ENCODE measurements at places on chromosomes 7 and 10.
A peak's percentile ranks its signal among the peaks of the same experiment; 100 is the strongest.

GRCh38 chr7:132825222-132825621, 249.0 kb upstream of the PLXNA4 start:
- no peak for DNase-seq

GRCh38 chr7:80895056-80895455, 23.8 kb downstream of the SEMA3C start:
- DNase-seq = no peak

DNA sequence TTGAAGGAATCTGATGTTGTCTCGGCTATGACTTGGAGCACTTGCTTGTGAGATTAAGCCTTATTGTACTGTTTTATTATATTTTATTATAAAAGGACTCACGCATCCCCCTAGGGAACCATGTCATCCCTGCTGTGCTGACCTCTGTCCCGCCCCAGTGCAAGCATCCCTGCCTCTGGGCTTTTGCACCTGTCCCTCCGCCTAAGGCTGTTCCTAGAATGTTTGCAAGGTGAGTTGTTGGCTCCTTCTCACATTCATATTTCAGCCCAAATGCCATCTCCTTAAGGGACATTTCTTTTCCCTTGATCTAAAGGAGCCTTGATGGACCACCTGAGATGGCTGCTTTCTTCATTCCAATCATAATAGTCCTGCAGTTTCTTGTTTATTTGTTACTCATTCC, 236.9 kb upstream of the IGFBP3 start:
- DNase-seq = no peak

- peak; percentile 49 for DNase-seq
Measured at GRCh38 chr10:77921395-77921794, 5.2 kb downstream of the DLG5 start.

DNA sequence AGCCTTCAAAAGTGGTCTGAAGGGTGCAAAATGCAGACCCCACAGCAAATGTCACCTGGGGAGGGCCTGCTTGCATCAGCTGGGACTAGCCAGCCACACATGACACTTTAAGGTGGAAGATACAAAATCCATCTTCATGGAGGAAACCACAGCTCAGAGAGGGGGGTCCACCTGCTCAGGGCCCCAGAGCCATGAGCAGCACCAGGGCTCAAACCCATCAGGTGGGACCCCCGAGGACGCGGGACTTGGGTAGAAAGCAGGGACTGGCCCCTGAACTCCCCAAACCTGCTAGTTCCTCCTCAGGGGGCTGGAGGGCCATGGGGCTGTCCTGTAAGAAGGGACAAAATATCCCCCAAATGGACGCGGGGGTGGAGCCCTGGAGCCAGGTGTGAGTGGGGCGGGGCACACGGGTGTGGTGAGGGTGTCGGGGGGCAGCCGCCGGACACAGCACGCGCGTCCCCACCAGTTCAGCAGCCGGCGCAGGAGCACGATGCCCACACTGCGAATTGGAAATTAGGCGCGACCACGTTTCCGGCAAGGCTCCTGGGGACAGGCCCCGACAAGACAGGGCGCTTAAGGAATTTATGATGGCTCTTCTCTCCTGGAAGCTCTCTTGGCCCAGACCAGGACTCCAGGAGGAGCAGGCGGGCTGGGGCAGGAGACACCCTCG, 8.0 kb downstream of the PDGFA start:
- DNase-seq = no peak

- DNase-seq = no peak
Measured at GRCh38 chr10:26441491-26442214, 3.5 kb downstream of the APBB1IP start.

DNA sequence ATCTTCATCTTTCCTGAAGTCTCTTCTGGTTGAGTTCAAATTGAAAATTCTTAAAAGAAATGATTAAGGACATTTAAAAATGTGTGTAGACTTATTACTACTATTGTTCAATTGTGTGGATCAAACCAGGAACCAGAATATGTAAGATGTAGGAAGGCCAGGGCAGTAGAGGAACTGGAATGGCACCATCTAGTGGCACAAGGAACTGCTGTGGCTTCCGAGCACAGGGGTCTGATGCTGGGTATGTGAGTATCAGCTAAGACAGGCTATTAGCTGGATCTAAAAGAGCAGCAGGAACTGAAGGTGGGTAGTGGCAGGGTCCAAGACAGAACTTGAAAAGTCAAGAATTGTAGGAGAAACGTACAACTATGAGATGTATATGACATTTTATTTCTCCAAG, 247.3 kb downstream of the SEMA3A start:
- no peak for DNase-seq

DNA sequence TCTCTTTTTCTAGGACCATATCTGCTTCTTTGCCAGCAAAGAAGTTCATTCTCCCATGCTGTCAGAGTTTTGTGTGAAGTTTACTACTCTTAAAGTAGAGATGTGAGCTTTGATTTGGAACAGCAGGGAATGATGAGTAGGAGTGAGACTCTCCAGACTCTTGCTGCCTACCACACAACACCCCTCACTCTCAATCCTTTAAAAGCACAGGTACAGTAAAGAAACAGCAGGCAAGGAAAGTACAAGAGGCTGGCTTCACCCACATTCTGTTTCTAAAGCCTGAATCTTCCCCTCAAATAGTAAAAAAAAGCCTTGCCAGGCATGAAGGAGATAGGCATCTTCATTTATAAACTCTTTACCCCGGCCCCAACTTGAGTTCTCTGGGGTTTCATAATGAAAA, 97.3 kb downstream of the ARMH3 start:
- DNase-seq = no peak

- DNase-seq = no peak
Measured at GRCh38 chr10:43903451-43903850, 254.8 kb upstream of the ZNF32 start.

DNA sequence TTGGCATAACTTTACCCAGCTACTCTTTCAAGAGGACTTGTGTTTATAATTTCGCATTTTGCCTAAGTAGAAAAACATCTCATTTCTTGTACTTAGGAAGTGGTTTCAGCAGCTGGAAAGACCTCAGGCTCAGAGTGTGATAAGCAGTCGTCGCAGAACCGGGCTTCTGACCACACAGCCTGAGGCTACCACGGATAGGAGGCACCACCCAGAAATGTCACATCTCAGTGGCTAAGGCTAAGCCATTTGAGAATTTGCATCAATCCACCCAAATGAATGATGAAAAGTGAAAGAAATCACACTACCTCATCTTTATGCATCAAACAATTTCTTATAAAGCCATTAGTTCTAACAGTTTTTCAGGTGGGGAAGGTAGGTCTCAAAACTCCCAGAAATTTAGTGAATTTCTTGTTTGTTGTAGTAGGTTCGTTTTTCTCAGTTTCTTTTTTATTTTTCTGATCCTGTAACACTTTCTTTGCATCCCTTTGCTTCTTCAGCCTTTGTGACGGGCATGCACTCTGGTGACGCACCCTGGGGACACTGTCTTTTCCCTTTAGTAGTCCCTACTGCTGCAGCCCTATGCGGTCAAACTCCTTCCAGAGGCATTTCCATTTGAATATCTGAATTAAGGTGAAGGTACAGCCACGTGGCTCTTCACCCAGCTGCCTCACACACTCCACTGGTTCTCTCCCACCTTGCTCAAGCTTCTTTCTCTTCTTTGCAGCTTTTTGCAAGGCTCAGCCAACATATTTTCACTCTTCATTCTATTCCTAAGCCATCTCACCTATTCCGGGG, 68.5 kb downstream of the MAP3K8 start:
- no peak for DNase-seq

- no peak for DNase-seq
Measured at GRCh38 chr7:96739609-96740008, 30.0 kb upstream of the SEM1 start.

DNA sequence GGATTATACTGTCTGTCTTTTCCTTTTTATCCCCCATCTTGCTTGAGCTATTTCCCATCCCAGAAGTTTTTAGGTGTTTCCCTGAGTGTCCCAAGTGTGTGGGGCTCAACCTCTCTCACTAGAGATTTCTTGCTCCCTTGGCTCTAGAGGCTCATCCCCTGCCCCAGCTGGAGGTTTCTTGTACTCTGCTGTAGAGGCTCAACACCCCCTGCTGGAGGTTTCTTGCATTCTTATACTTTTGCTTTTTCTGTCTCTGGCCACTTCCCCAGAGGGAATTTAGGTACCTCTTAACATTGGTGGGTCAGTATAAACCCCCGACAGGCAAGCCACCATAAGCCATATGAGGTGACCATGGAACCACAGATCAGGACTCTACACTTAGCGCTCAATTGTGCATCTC, 114.2 kb upstream of the FAM3C start:
- DNase-seq = no peak

GRCh38 chr7:125355899-125356298, 426.3 kb upstream of the POT1 start:
- DNase-seq = no peak

DNA sequence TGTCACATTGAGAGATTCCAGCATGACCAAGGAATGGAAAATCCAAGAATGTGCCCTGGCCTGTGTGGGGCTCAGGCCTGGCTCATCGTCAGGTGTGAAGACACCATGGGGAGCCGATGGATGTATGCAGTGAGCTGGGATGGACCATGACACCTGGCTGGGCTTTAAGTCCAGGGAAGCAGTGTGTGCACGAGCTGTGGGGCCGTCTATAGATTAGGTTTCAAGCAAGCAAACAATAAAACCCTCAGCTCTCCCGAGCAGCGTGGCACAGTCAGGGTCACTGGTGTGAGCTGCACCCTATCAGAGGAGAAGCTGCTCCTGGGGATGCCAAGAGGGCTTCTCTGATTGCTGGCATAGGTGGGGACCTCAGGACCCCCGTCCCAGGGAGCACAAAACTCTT, 50.5 kb upstream of the DLG5 start:
- DNase-seq = no peak

GRCh38 chr10:31930023-31930751, 1.6 kb upstream of the ARHGAP12 start:
- no peak for DNase-seq

- peak; percentile 51 for DNase-seq
Measured at GRCh38 chr7:77727936-77728701, 31.9 kb downstream of the RSBN1L start.

GRCh38 chr10:46019569-46020343, 10.7 kb downstream of the NCOA4 start:
- DNase-seq = no peak

DNA sequence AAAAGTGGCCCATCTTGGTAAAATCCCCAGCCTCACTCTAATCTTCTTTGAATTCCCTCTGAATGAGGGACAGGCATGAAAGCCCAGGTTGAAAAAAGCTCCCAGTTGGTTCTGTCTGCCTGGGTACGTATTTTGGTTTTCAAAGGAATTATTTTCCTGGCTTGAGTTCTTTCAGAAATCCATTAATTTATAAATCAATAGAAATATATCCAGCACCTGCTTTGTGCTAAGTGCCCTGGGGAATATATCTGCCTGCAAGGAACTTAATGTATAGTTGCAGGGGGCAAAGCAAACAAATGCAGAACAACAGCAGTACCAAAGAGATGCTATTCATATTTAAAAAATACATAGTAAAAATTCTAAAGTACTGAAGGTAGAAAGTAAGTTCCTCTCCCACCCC, 362.7 kb downstream of the REEP3 start:
- no peak for DNase-seq

- no peak for DNase-seq
Measured at GRCh38 chr7:142968229-142968628, 6.1 kb upstream of the KEL start.

DNA sequence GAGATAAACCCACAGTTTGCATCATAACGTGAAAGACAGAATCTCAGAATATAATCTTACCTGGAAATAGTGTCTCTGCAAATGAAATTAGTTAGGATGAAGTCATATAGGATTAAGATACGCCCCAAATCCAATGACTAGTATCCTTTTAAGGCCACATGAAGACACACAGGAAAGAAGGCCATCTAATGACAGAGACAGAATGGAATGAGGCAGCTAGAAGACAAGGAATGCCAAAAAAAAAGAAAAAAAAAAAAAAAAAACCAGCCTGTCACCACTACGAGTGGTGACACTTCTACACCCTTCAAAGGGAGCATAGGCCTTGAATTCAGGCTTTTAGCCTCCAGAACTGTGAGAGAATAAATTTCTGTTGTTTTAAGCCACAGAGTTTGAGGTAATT, 82.9 kb downstream of the HYCC1 start:
- no peak for DNase-seq

GRCh38 chr7:50209461-50210135, 94.9 kb upstream of the IKZF1 start:
- DNase-seq = no peak

DNA sequence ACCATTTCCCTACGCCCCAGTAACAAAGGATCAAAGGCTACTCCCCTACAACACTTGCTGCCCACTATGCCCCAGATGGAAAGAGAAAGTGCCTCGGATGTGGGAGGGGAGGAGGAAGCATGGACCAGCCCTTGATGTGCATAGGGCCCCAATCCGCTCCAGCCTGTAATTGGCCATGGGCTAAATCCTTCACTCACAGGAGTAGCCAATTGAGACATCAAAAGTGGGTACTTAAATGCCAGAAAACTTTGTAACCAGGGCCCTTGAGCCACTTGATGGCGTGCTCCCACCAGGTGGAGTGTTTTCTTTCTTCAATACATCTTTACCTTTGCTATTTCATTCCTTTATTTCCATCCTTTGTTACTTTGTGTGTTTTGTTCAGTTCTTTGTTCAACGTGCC, 500.5 kb upstream of the LRRN3 start:
- DNase-seq = no peak

GRCh38 chr7:50792342-50793119, 9.8 kb upstream of the GRB10 start:
- DNase-seq = no peak

DNA sequence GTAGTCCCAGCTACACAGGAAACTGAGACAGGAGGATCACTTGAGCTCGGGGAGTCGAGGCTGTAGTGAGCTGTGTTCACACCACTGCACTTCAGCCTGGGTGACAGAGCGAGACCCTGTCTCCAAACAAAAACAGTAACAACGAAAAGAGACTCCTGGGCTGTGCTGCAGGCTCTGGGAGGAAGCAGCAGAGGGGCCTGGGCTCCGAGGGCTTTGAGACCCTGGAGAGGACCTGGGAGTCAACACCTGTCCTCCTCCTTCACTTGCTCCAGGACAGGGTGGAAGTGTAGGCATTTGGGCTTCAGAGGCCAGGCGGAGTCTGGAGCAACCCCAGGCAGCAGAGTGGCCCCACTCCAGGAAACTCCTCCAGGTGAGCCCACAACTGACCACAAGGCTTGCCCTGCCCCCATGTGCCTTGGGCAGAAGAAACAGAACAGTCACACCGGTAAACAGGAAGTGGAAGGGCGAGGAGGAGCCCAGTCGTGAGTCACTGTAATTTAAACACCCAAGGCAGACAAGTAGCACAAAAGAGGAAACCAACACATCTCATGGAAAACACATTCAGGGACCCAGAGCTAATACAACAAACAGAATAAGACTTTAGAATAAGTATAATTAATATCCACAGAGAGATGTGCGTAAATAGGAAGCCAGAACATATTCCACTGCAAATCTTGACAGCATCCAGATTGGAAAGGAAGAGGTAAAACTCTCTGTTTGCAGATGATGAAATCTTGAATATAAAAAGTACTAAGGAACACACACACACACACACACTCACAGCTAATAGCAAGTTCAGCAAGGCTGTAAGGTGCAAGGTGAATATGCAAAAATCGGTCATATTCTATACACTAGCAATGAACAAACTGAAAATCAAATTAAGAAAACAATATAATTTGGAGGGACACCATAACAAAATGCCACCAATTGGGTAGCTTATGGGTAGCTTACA, 20.5 kb upstream of the RASGEF1A start:
- no peak for DNase-seq

DNA sequence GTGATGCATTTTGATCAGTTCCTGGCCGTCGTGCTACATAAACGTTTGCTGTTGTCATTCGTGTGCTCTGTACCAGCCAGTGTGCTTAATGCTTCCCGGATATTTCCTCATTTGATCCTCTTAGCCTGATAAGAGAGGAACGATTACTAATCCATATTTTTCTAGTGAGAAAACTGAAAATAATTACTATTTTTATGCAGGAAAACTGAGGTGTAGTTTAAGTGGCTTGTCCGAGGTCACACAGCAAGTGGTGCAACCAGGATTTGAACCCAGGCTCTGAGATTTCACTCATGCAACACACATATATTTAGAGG, 650 bp upstream of the SORBS1 start:
- no peak for DNase-seq

Data from NCI-H1436 (cell line).